ENCODE measurements at places on chromosomes 4 and X. TPM values are rescaled to one million over a fixed set of nuclear protein-coding genes. Genes with fewer than 3 reads are reported as not detected.

SH3TC1 gene
- total RNA-seq, result 0.74 TPM

GNRHR gene
- total RNA-seq, result not detected

BMPR1B gene
- total RNA-seq, result 0.72 TPM

LRPAP1 gene
- 84.3 TPM for total RNA-seq

PDE6B gene
- 10.2 TPM for total RNA-seq

RPS6KA6 gene
- 10.5 TPM for total RNA-seq

- DNase-seq, result peak; percentile 81
- no peaks in the 10 kb centered on the region for H3K36me3 ChIP-seq
- H3K4me3 ChIP-seq, result no peak overlapping the region
- H3K27ac ChIP-seq, result no peak overlapping the region
- no peaks in the 10 kb centered on the region for H3K27me3 ChIP-seq
Measured at GRCh38 chr4:139214039-139214534, 37.1 kb upstream of the ELF2 start.

DNA sequence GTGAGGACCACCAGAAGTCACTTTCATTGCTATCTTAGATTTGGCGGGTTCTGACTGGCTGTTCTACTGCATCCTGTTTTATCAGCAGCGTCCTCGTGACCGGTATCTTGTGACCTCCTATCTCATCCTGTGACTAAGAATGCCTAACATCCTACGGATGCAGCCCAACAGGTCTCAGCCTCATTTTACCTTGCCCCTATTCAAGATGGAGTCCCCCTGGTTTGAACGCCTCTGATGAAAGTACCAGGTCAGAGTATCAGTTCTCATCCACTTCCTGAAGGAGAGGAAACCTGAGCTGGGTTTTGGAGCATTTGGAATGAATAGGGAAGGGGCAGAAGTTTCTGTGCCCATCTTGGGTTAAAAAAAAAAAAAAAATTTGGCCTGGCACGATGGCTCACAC is 70.2 kb downstream of the SLC34A2 start:
- no peak overlapping the region for H3K4me3 ChIP-seq
- no peaks in the 10 kb centered on the region for H3K27me3 ChIP-seq
- H3K4me1 ChIP-seq, result no peaks in the 10 kb centered on the region
- no peak overlapping the region for H3K27ac ChIP-seq

DNA sequence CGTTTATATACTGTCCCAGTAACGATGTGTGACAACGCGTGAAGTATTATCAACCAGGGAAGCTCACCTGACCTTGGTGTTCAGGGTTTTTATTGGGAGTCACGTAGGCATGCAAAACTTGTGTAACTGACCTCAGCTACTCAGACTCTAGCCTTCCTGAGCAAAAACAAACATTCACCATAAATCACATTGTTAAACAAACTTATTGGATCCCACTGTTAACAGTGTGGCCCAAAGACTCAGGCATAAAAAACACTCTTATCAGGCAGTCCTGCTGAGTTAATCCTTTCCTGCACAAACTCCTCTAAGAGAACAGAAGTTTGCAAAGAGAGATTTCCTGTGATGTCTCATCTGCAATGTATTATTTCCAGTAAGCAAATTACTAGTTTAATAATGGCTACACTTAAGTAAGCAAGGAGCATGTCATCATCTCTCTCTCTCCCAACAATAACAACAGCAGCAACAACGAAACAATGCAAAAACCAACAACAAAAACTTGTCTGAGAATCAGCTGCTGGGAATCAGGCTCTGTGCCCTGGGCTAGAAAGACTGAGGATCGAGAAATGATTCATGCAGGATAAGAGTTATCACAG is 12.0 kb downstream of the GAGE1 start:
- DNase-seq, result no peak
- no peaks in the 10 kb centered on the region for H3K36me3 ChIP-seq
- no peaks in the 10 kb centered on the region for H3K27me3 ChIP-seq
- no peak overlapping the region for H3K27ac ChIP-seq

GRCh38 chrX:18896680-18897544 is 87.0 kb downstream of the PHKA2 start:
- DNase-seq, result peak; percentile 14
- no peaks in the 10 kb centered on the region for H3K27me3 ChIP-seq
- no peaks in the 10 kb centered on the region for H3K4me1 ChIP-seq
- no peak overlapping the region for H3K4me3 ChIP-seq
- H3K36me3 ChIP-seq, result peaks cover 24% of the 10 kb centered on the region

GRCh38 chrX:21875013-21875412 is 19.2 kb downstream of the YY2 start:
- no peak overlapping the region for H3K27ac ChIP-seq
- H3K4me3 ChIP-seq, result no peak overlapping the region
- H3K4me1 ChIP-seq, result no peaks in the 10 kb centered on the region
- DNase-seq, result no peak

DNA sequence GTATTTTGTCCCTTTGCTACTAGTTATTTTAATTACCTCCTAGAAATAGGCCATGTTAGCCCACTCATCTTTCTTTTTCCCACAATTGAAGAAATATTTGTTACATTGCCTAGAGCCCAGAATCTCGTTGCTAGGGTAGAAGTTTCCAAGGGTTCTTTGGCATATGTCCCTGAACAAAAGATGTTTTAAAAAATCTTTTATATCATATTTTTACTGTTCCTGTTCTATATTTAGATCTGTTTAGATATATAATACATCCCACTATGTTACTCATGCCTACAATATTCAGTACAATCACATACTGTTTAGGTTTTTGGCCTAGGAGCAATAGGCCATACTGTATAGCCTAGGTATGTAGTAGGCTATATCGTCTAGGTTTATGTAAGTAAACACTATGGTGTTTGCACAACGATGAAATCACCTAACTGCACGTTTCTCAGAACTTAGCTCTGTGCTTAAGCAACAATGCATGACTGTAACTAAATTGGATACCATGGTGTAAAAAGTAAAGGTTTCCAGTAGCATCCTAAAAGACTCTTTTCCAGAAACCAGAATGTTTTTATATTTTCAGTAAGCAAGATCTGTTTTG is 236.0 kb upstream of the SLIT2 start:
- no peak for DNase-seq
- no peaks in the 10 kb centered on the region for H3K4me1 ChIP-seq
- no peaks in the 10 kb centered on the region for H3K27me3 ChIP-seq
- H3K36me3 ChIP-seq, result no peaks in the 10 kb centered on the region

- no peak overlapping the region for H3K4me3 ChIP-seq
- DNase-seq, result no peak
- 0 out of 2 replicates have a peak, but pooled peaks cover 2% of the 10 kb centered on the region for H3K27me3 ChIP-seq
- H3K4me1 ChIP-seq, result no peaks in the 10 kb centered on the region
- no peak overlapping the region for H3K27ac ChIP-seq
Measured at GRCh38 chrX:19195243-19195610, 73.0 kb upstream of the ADGRG2 start.
